ENCODE measurements at places on chromosomes 2 and 18. TPM values are rescaled to one million over a fixed set of nuclear protein-coding genes. Genes with fewer than 3 reads are reported as not detected.
A peak's percentile ranks its signal among the peaks of the same experiment; 100 is the strongest.

- H3K27ac ChIP-seq, result no peak overlapping the region
- H3K4me3 ChIP-seq, result no peak overlapping the region
- H3K27me3 ChIP-seq, result no peaks in the 10 kb centered on the region
Measured at GRCh38 chr2:77185052-77185451, 337.1 kb downstream of the LRRTM4 start.

ADD2 gene
- total RNA-seq, result 3.0 TPM

DBI gene
- 129 TPM for total RNA-seq

GRCh38 chr2:234795272-234795920 is 156.4 kb upstream of the SH3BP4 start:
- no peaks in the 10 kb centered on the region for H3K27me3 ChIP-seq
- DNase-seq, result peak; percentile 62
- no peaks in the 10 kb centered on the region for H3K4me1 ChIP-seq
- no peak overlapping the region for H3K27ac ChIP-seq

COL4A4 gene
- 20.1 TPM for total RNA-seq

GRCh38 chr2:106356291-106356690 is 111.9 kb downstream of the RGPD3 start:
- H3K4me1 ChIP-seq, result no peaks in the 10 kb centered on the region
- H3K4me3 ChIP-seq, result no peak overlapping the region

DNA sequence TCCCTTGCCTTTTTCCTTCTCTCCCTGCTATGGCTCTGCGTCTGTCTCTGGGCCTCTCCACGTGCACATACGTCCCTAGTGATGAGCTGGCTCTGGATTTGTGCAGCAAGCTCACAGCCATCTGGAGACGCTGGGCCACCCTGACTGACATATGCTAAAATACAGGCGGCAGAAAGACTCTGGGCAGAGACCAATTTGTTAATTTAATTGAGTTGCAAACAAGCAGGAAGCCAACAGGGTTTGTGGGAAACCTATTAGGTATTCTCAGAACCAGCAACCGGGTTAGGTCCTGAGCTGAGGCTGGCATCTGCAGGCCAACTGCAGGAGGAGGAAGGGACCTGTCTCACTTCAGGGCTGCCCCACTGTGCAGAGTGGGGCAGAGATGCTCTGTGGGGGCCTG is 53.5 kb upstream of the SMAD2 start:
- no peaks in the 10 kb centered on the region for H3K36me3 ChIP-seq
- H3K4me3 ChIP-seq, result no peak overlapping the region
- no peak overlapping the region for H3K27ac ChIP-seq
- H3K27me3 ChIP-seq, result no peaks in the 10 kb centered on the region
- DNase-seq, result no peak

Measured in lung (tissue), 17 donors.